ENCODE measurements at places on chromosomes 1 and 21.
A peak's percentile ranks its signal among the peaks of the same experiment; 100 is the strongest.

GRCh38 chr1:24513706-24514105, 11.1 kb downstream of the RCAN3 start:
- DNase-seq, result no peak

GRCh38 chr1:115838431-115839028, 2.4 kb downstream of the NHLH2 start:
- DNase-seq, result no peak

DNA sequence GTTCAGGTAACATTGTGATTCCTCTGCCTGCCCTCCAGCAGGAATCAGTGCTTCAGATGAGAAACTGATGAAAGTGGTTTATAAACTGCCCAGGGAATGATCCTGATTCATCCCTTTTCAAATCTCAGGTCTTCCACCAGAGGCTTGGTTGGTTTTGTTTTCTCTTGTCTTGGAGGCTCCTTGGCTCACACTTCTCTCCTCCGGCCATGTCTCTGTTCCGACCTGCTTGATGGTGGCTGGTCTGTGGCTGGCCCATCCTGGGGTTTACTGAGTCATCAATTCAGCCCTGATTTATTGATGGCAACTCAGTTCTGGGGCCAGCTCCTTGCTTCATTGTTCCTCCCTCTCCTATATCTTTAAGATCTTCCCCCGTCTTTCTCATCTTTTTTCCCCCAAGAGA, 56.6 kb upstream of the SLC2A1 start:
- DNase-seq, result no peak

GRCh38 chr21:41769521-41769920, 2.7 kb upstream of the RIPK4 start:
- DNase-seq, result no peak

DNA sequence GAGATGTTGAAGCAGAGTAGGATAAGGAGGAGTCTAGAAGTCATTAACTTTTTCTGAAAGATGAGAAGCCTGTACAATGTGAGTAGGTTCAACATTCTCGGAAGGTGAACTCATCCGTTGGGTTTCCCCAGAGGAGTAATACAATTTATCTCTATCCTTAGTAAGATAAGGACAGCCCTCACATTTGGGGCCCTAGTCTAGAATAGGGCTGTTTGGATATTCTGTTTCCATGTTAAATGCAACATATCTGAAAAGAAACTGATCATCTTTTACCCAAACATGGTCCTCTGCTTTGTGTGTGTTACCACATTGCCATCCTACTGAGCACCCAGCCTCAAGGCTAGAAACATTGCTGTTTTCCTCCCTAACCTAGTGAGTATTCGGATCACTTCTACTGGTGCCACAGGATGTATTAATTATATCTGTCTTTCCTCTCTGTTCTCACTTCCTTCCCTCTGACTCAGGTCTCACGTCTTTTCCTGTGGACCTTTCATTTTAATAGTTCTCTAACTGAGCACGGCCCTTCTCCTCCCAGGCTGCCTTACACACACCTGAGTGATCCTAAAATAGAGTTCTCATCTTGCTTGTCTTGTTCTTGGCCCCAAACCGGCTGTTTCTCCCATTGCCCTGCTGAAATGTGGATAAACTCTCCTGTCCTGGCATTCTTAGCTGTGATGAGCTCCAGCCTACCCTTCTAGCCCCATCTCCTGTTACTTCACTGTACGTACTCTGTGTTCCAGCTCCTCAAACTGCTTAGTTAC, 91.7 kb downstream of the CDC14A start:
- DNase-seq, result no peak

GRCh38 chr21:44603911-44604310, 3.5 kb downstream of the KRTAP10-7 start:
- no peak for DNase-seq

GRCh38 chr1:115282807-115283208, 55.2 kb downstream of the NGF start:
- DNase-seq, result peak; percentile 12

- DNase-seq, result no peak
Measured at GRCh38 chr1:115862403-115862802, 21.5 kb upstream of the NHLH2 start.

GRCh38 chr1:107525961-107526360, 385.1 kb downstream of the NTNG1 start:
- no peak for DNase-seq

GRCh38 chr21:22374218-22374969, 1376.2 kb downstream of the NCAM2 start:
- no peak for DNase-seq

GRCh38 chr1:27966402-27967105, 6.8 kb downstream of the XKR8 start:
- DNase-seq, result no peak

DNA sequence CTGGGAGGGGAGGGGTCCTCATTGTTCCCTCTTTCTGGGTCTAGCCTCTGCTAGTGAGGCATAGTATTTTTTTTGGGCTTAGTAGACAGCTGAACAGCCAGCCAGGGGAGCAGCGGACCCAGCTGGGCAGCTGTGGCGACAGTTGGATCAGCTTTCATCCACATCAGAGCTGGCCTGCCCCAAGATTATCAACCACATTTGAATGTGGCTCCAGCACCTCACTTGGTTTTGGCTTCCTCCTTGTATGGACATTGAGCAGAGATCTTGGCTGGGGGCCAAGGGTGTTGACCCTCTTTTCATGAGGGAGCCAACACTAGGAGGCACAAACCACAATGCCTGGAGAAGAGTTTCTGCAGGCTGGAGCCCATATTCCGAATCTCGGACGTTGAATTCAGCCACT, 25.0 kb downstream of the WNT4 start:
- peak; percentile 49 for DNase-seq

DNA sequence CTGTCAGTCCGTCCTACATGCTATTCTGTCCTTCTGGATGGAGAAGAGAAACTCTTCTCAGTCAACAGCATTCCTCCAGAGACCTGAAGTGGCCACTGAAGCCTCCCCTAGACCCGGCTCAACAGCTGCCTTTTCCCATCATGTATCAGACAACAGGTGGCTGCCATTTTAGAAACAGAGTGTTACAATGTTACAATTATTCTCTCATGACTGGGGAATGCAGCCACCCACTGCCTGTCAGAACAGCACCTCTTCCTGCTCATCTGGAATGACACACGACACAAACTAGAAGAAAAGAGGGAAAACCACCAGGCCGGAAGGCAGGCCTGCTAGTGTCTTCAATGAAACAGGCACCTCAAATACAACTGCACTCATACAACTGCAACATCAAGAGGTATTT, 105.3 kb downstream of the PGBD5 start:
- no peak for DNase-seq

DNA sequence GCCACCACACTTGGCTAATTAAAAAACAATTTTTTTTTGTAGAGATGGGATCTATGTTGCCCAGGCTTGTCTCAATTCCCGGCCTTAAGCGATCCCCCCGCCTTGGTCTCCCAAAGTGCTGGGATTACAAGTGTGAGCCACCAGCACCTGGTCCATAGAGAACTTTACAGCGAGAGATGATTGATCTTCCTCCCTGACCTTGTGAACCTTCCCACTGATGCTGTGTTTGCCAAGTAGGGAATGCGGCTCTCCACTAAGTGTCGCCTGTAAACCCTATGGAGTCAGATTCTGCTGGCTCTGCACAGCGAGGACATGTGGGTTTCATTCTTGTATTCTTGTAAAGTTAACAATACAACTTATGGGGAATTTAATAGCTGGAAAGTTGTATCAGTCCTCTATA, 81.3 kb upstream of the LYST start:
- no peak for DNase-seq

GRCh38 chr1:23188434-23188884, 19.8 kb upstream of the LUZP1 start:
- no peak for DNase-seq

DNA sequence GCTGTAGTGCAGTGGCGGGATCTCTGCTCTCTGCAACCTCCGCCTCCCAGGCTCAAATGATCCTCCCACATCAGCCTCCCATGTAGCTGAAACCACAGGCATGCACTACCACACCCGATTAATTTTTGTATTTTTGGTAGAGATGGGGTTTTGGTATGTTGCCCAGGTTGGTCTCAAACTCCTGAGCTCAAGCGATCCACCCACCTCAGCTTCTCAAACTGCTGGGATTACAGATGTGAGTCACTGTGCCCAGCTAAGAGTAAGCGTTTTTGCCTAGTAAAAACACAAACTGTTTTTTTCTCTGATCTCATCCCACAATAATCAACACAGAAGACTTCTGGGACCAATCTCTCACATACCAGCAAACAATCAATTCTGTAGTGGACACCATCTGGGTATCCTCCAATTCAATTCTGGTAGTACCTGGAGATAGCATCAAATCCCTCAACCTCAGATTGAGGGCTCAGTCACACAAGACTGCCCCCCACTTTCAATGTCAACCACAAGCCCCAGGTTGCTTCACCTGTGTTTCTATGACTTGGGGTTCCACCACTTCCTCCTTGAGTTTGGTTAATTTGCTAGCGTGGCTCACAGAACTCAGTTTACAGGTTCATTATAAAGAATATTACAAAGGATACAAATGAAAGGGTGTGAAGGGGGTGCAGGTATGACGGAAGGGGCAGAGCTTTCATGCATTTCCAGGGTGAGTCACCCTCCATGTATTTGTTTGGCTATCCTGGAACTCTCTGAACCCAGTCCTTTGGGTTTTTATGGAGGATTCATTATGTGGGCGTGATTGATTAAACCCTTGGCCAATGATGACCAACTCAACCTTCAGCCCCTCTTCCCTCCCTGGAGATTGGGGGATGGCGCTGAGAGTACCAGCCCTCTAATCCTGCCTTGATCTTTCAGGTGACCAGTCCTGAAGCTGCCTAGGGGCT, 40.0 kb upstream of the RHOU start:
- DNase-seq, result no peak

DNA sequence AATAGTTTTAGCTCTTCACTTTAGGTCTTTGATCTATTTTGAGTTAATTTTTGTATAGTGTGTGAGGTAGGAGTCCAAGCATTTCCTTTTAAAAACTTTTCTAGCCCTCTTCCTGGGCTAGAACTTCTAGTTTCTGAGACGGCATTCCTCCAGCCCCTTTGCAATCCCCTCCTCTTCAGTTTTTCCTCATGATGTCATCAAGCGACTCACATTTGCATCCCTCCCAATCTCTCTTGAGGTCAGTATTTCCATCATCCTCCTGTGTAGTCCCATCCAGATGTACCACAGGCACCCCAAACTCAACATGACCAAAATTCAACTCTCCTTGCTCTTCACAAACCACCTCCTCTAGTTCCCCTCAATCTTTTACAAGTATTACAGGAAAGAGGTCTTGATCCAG, 10.7 kb downstream of the HMGN2 start:
- no peak for DNase-seq

GRCh38 chr1:20732071-20732587, 374 bp downstream of the SH2D5 start:
- no peak for DNase-seq

DNA sequence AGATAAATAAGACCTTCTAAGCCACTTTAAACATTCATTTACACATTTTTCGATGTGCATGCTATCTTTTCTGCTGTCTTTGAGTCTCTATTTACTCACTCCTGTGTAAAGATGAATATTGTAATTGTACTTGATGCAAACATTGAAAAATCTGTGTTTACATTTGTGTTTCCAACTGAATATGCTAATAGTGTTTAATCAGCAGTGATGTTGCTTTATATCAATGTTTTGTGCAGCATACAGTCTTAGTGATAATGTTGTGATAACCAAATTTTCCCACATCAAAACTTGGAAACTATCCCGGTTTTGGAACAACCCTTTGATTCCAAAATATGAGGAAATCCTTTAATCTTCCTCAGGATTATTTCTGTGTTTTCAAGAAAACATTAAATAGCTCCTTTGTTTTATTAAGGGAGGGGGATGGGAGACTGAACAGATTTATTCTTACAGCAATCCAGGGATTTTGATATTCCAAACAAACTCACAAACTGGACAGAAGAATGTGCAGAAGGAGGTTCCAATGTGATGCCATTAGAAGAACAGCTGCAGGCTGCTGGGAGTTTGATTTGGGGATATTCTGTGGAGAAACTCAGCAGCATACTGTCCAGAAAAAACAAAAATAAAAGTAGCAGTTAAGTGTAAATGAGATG, 248.0 kb downstream of the S1PR1 start:
- DNase-seq, result no peak

DNA sequence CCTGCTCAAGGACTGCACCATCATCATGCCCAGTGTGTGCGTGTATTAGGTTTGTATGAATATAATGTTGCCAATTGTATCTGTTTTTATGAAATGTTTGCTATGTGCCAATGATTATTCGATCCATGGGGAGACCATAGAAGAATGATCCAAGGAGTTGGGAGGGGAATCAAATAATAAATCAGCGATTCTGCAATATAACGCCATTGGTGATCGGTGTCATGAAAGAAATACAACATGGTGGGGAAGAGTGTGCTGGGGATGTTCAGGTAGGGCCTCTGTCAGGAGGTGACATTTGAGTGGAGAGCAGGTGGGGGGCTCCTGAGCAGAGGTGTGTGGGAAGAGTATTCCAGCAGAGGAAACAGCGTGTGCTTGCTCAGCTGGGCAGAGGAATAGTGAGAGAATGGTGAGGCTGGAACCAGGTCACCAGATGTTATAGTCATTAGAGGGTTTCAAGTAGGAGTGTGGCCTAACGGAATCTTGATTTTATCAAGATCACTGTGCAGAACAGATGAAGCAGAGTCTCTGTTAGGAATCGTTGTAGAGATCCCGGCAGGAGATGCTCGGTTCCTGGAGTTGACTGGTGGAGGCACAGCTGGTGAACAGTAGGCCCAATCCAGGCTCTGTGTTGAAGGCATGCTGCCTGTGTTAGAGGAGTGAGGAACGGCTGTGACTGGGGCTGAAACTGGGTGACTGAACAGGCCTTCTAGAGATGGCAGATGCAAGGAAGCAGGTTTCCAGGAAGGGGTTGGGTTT, 2.9 kb upstream of the ZNF496 start:
- DNase-seq, result no peak

- DNase-seq, result no peak
Measured at GRCh38 chr1:104092698-104093097, 343.0 kb downstream of the AMY1C start.

DNA sequence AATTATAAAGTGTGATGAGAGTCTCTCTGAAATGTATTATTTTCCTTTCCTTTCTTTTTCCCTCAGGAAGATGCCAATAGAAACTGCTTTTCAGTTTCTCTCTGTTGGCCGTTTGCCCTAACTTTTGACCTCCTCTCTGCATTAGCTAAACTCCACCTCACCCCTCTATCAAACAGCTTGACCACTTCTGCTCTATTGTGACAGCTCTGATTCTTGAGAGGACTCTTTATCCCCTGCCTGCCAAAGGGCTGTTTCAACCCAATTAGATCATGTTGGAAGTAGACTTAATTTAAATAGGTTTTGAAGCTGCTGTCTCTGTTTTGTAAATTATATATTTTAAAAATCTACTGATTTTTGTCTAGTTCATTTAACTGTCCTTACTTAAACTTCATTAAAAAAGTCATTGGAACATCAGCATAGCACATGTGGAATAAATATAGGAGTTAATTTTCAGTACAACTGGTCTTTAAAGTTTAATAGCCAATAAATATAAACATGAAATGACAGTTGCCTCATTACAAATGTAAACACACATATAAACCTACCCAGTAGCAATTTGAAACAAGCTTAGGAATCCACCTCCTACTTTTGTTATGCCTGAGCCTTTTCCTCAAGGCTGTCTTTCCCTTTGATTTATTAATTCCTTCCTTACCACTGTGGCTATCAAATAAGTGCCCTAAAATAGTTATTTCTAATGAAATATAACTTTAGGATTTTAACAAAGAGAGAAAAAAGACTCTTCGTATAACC, 152.0 kb downstream of the CHRM3 start:
- DNase-seq, result no peak

- no peak for DNase-seq
Measured at GRCh38 chr1:20160034-20160433, 20.9 kb downstream of the PLA2G2F start.
